NB4 (cell line): ENCODE measurements at places on chromosomes 5 and 9.

DNA sequence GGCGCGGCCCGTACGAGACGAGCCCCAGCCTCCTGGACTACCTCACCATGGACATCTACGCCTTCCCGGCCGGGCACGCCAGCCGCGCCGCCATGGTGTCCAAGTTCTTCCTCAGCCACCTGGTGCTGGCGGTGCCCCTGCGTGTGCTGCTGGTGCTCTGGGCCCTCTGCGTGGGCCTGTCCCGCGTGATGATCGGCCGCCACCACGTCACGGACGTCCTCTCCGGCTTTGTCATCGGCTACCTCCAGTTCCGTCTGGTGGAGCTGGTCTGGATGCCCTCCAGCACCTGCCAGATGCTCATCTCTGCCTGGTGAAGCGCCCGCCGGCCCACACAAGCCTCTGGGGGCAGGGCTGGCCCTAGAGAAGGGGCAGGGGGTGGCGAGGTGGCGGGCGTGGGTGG lies 18.5 kb downstream of the PLPP7 start:
- no peak for DNase-seq

DNA sequence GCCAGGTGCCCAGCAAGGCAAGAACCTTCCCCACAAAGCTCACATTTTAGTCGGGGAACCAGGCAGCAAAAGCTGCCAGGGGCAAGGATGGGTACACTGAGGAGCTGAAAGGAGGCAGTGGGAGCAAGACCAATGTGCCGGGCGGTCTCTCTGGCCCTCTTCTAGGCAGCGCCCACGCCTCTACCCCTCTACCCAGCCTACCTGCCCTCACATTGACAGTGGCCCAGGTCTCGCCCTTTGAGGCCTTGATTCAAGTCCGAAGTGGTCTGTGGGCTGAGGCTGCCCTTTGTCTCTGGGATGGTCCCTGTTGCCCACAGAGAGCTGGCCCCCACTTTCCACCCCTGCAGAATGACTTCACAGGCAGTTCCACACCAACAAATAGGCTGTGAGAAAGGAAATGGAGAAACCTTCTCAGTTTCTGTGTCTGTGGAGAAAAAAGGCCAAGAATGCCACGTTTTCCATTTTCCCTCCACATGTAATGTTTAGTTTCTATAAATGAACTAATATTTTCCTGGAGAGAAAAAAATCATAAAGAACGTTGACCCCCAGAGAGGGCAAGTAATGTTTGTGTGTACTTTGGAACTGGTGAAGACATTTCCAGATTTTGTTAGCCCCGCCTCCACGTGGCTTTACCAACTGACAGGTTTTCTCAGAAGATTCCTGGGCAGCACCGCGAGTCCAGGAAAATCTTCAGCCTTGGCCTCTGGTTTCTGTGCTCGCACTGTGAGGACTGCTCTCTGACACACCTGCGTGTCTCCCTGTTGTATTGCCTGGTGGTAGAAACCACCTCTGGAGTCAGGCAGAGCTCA lies 57.4 kb upstream of the ANGPTL2 start:
- DNase-seq = no peak

- DNase-seq = no peak
Observed at GRCh38 chr5:159864885-159865691, 51.2 kb upstream of the ADRA1B start.

GRCh38 chr9:69593301-69593700 lies 78.9 kb downstream of the APBA1 start:
- DNase-seq = no peak

GRCh38 chr5:137101544-137101943 lies 397.6 kb downstream of the SPOCK1 start:
- DNase-seq = no peak

DNA sequence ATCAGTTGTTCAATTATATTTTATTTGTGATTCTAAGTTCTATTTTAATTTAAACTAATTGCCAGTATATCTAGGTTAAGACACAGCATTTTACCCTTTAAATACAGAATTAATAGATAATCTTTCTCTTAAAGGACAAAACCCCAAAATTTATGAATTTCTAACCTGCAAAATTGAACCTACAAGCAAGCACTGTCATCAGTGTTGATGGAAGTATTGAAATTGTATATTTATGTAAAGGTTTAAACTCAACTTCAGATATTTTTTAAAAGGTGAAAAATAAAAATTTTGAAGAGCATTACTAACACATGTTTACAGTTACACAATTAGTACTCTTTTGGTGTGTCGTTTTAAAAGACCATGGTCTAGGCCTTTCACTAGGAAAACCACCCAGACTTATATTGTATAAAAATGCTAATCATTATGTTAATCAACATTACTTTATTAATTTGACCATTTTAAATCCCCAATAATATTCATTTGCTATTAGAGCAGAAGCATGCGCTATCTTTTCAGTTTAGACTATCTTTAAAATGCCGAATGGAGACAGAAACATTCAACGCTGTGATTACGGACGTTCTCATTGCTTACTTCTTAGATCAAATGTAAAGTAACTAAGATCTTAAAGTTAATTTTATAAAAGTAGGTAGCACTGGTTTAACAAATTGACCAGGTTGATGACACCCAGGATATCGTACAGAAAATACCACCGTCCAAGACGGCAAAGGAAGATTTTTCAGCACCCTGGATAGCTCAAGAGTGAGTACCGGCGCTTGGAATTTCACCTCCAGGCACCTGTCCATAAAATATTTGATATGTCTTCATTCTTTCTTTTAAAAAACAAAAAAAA lies 3.2 kb downstream of the OTP start:
- DNase-seq = no peak

- DNase-seq = no peak
Observed at GRCh38 chr9:131289301-131290035, at the start of gene PLPP7. Gene PLPP7, plus strand, starts transcription at chr9:131289723. Its CDS starts 275 bp downstream, at chr9:131289998.

GRCh38 chr9:68895741-68896478 lies 118.0 kb downstream of the PRKACG start:
- DNase-seq = peak; percentile 4

GRCh38 chr5:172659909-172660628 lies 19.0 kb downstream of the NEURL1B start:
- DNase-seq = peak; percentile 91

GRCh38 chr9:117266855-117267497 lies 147.9 kb downstream of the ASTN2 start:
- no peak for DNase-seq

DNA sequence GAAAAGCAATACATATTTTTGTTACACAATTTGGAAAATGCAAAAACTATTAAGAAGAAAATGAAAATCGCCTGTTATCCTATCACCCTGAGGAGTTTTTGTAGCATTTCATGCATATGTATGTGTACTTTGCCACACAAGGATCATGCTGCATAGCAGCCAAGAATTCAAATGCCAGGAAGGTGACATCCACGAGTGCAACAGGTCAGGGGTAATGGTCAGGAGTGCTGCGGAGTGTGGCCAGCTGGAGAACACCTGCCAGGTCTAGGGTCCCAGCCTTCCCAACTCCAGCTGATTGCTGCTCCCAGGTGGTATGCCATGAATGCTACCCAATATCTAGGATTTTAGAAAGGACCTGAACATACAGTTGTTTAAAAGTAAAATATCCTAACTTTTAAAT lies 617.1 kb downstream of the PRELID2 start:
- no peak for DNase-seq

DNA sequence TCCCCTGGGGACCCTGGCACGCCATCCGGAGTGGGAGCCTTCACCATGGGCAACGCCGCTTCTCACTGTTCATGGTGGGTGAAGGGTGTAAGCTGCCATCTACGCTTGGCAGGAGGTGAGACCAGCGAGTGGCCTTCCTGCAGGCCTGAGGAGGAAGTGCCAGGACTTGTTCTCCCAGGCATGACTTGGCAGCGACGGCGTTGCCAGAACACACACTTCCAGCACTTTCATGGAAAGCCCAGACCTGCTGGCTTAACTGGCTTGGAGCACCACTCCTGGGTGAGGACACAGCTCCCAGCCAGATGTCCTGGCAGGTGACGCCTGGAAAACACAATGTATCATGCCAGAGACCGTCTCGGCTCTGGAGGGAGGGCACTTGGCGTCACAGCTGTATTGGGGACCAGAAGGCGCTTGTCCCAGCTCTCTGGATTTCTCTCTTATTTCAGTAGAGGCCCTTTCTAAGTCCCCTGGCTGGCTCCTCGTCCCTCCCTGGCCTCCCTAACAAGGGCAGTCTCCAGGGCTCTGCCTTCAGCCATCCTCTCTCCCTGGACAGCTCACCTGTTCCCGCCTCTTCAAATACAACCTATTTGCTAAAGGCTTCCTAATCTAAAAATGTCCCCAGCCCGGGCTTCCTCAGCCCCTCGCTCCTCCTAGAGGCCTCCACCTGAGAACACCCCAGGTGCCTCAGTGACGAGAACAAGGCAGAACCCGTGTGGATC lies 188.3 kb downstream of the OLFM1 start:
- DNase-seq = no peak

DNA sequence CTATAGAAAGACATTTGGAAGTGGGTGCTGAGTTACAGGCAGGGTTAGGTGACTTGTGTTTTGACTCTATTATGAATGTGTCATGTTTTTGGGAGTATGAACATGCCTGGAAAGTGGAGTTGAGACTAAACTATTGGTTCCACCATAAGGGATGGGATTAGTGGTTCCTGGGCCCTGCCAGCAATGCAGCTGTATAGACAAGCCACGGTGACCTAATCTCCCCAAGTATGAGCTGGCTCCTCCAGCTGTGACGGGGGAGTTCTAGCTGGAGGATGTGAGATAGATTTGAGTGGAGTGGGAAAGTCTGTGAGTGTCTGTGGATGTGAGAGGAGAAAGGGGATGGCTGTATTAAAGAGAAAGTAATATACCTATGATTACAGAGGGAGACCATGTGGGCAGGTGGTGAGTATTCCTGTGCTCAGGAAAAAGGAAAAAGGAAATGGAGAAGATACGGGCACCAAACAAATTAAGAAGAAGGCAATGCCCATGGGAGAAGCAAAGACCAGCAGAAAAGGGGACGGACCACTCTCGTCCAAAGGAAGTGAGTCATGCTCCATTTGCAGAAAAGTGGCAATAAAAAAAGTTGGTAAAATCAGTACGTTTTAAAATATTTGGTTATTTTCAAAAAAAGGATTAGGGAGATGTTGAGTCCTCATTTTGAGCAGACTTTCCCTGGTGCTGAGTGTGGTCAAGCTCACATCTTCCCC lies 48.3 kb upstream of the ICE1 start:
- DNase-seq = peak; percentile 63
